ENCODE measurements at places on chromosomes 5 and 9.
A peak's percentile ranks its signal among the peaks of the same experiment; 100 is the strongest.

- DNase-seq = no peak
Measured at GRCh38 chr5:134798468-134798867, 39.9 kb downstream of the DDX46 start.

- no peak for DNase-seq
Measured at GRCh38 chr5:153985498-153985897, 53.2 kb downstream of the FAM114A2 start.

DNA sequence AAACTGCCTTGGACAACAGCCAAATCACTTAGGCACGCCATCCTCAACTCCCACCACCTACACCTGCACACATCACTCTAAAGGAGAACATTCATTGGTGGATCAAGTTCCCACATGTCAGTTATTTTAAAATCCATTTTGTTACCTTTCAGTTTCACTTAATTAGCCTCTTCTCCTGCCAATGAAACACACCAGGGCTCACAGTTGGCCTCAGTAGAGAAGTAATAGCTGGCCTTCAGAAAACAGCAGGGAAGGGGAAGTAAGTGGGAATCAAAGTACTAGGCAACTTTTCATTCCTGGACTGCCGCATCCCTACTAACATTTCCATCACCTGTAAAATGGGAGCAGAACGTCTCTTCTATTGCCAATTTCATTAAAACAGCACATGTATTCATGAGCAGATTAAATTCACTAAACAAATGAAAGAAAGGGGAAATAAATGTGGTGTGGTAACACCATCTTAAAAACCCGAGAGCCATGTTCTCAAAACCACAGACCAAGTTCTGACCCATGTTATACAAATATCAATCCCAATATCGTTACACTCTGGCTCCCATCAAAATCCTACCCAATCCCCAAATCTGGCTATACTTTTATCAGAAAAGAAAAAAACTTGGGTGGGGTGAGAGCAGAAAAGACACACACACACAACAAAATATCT is 1.7 kb downstream of the SIL1 start:
- DNase-seq = peak; percentile 44

DNA sequence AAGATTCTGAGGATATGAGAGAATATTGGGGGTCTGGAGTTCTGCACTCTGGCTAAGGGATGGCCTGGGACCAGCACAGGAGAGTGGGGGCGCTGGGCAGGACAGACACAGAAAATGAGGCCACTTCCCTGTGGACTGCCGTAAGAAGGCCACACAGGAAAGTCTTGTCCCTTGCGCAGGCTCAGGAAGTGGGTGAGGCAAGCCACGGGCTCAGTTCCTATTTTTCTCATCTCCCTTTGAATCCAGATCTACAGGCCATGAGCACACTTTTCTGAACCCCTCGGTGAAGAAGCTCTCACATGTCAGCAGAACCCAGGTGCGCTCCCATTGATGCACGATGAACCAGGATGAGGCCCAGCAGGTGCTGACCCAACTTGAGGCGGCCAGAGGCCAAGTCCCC is 207.4 kb downstream of the AGTPBP1 start:
- no peak for DNase-seq

DNA sequence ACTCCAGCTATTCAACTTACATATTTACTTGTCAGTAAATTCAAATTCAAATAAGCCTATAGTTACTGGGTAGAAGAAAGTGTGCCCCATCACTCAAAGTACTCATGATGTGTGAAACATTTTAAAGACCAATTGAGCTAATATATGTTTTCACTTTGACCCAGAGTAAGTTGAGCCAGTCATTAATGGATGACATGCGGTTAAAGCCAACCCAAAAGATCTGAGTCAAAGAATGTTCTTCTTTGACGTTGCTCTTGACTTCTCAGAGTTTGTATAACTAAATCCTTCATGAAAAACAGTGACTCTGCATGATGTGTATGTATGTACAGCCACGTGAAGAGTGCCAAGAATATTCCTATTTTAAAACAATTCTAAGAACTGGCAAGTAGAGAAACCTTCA is 237.4 kb downstream of the NR2F1-AS1 start:
- no peak for DNase-seq

GRCh38 chr5:107074996-107075395 is 595.7 kb downstream of the EFNA5 start:
- DNase-seq = no peak

All from KBM-7 (cell line).